ENCODE measurements at places on chromosomes 5 and 9. TPM values are rescaled to one million over a fixed set of nuclear protein-coding genes. Genes with fewer than 3 reads are reported as not detected.

DNA sequence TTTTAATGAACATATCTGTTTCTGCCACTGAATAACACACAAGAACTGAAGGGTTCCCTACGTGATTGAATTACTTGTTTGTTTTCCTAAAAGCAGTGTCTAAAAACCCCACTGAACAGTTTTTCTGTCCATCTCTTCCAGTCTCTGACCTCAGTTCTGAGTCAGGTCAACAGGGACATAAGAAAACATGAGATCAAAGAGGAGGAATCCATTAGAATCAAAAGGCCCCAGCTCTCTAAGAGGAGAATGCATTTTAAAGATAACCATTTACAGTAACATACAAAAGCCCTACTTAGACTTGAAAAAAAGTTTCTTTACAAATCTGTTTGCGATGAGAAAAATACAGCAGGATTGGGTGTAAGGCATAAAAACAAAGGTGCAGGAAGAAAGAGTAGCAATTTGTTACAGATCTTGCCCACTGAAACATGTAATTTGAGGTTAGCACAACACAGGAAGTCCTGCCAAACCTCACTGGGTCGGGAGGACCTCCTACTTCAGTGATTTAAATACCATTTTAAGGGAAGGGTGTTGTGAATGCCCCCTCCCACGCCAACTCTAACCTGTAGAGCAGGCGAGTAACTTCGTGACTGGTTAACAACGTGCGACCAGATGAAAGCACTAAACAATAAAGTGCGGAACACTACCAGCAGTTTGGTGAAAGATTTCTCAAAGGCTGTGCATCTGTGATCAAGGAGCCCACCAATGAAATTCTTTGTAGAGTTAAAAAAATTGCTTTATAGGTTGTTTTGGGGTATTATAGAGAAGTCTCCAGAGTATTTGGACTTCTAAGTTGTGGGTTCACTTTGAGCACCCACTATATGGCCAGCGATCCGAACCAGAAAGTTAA lies 1.3 kb downstream of the QSOX2 start:
- no peak for DNase-seq

DNA sequence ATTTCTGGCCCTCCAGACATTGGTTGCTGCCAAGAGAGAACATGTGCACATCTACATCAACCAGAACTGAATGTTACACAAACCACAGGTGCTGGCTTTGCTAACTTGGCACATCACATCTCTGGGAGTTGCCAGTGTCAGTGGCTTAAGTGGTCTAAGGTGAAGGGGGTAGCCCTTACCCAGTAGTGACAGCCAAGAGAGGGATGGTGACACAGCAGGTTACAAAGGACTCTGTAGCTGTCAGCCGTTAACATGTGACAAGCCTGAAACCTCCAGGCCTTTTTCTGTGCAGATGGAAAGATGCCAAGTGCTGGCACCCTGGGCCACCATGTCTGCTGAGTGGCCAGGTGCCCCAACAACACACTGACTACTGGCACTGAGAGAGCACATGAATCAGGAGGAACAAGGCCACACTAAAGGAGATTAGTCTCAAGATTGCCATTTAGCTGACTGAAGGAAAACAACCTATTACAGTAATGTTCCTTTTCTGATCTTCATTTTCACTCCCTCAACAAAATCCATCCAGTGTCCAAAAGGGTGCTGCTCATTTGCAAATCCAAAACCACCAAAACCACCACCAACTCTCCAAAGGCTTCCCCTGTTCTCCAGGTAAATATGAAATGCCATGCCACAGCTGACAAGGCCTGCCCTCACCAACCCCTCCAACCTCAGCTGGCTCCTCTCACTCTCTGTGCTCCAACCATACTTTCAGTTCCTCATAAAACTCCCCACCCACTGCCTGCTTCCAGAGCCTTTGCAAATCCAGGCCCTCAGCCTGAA lies 20.2 kb downstream of the SIL1 start:
- DNase-seq: peak; percentile 59

- peak; percentile 49 for DNase-seq
These were observed 937 bp upstream of the SLC26A2 start for GRCh38 chr5:149959406-149960236.

GRCh38 chr9:122228568-122229484 lies at the start of gene LHX6:
Gene LHX6, minus strand, starts transcription at chr9:122228957. Its CDS starts 217 bp downstream, at chr9:122228740.
- DNase-seq: no peak

The CHSY3 gene
- polyA plus RNA-seq: 0.08 TPM

The LHX3 gene
- polyA plus RNA-seq: not detected

The IRGM gene
- polyA plus RNA-seq: 0.40 TPM

DNA sequence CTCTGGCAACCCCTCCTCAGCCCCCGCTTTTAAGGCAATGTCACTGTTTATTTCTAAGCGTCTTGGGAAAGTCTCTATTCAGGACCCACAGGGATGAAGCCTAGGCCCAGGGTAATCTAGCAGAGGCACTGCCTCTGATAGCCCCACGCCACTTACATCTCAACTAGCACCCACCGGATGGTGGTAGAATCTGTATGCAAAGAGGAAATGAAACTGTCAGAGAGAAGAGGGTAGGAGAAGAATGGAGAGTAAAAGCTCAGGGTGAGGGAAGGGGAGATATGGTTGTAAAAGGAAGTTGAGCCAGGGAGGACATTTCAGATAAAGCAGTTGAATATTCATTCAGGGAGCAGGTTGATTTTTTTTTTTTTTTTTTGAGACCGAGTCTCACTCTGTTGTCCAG lies 3.0 kb downstream of the FRRS1L start:
- DNase-seq: no peak

The PCDH12 gene
- polyA plus RNA-seq: 4.0 TPM

DNA sequence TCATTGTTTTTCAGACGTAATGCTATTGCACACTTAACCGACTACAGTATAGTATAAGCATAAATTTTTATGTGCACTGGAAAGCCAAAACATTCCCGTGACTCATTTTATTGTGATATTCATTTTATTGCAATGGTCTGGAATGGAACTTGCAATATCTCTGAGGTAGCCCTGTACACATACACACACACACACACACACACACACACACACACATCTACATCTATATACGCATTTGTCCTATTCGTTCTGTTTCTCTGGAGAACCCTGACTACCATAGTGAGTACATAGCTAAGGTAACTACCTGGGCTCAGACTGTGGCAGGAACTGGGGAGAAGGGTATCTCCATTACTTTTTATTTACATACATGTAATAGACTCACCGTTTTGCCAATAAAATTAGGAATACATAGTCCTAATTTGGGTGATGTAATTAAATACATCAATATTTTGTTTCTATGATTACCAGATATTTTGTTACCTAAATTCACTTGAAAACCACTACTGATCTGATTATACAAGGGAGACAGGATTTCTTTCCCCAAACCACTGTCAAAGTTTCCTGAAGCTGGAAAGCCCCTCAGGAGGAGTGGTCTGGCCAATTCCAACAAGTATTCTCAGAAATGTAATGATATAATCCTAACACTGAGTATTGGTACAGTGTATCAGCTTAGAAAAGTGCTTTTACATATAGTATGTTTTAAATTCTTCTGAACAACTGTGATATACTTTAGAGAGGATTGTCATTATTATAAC lies 74.0 kb upstream of the PLPP1 start:
- DNase-seq: no peak

The SLC46A2 gene
- 0.09 TPM for polyA plus RNA-seq

- DNase-seq: peak; percentile 30
These were observed 494 bp downstream of the ASTN2 start for GRCh38 chr9:117414220-117414905.

- DNase-seq: no peak
These were observed 4.5 kb upstream of the MPDZ start for GRCh38 chr9:13284011-13284410.

- DNase-seq: no peak
These were observed 57.3 kb upstream of the HSPB3 start for GRCh38 chr5:54398191-54398590.

- no peak for DNase-seq
These were observed 27.0 kb downstream of the CDKN2A start for GRCh38 chr9:21967169-21967568.

DNA sequence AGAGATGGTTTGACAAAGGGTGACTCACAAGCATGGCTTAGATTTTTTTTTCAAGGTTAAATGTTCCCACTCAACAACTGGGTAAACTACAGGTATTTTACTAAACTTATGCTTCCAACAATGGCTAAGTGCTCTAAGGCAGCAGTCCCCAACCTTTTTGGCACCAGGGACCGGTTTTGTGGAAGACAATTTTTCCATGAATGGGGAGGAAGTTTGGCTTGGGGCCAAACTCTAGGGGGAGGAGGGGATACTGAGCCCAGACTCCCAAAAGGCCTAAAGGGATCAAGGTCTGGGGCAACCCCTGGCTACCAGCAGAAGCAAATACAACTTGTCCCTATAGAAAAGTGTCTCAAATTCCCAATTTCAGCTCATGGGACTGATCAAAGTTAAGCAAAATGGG lies 32.0 kb upstream of the HSD17B3 start:
- DNase-seq: no peak

The GKAP1 gene
- 9.2 TPM for polyA plus RNA-seq

GRCh38 chr9:84856181-84856632 lies 186.7 kb downstream of the NTRK2 start:
- DNase-seq: no peak

DNA sequence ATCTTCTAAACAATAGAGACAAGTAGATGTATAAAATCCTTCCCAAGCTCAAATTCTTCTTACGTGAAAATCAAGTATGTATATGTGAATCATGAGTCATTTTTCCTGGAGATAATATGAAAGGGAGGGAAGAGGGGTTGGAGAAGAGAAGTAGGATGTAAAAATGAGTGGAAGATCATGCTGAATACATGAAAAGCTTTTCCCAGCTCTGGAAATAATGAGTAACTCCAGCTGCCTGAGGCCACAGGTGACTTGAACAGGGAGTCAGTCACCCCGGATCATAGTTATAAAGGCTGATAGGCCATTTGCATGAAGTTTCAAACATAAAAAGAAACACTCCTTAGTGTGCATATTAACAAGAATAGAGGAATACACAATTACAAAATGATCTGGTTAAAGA lies 486.7 kb downstream of the EFNA5 start:
- no peak for DNase-seq

The IL3 gene
- not detected for polyA plus RNA-seq

Measured in adrenal gland (tissue), 19 donors.